ENCODE measurements at places on chromosomes 5 and 9. TPM values are rescaled to one million over a fixed set of nuclear protein-coding genes. Genes with fewer than 3 reads are reported as not detected.

The PCDHB14 gene
- 10.2 TPM for total RNA-seq

The SEC24A gene
- 19.3 TPM for total RNA-seq

The PARP8 gene
- 55.8 TPM for total RNA-seq

The RABEPK gene
- total RNA-seq = 25.3 TPM

The LCN15 gene
- total RNA-seq = 2.0 TPM

The NIM1K gene
- total RNA-seq = 21.2 TPM

The FOXD4L5 gene
- 2.1 TPM for total RNA-seq

The HARS1 gene
- 117 TPM for total RNA-seq

Data from dorsolateral prefrontal cortex (tissue), 122 donors.